ENCODE measurements at places on chromosomes 5 and 9.

DNA sequence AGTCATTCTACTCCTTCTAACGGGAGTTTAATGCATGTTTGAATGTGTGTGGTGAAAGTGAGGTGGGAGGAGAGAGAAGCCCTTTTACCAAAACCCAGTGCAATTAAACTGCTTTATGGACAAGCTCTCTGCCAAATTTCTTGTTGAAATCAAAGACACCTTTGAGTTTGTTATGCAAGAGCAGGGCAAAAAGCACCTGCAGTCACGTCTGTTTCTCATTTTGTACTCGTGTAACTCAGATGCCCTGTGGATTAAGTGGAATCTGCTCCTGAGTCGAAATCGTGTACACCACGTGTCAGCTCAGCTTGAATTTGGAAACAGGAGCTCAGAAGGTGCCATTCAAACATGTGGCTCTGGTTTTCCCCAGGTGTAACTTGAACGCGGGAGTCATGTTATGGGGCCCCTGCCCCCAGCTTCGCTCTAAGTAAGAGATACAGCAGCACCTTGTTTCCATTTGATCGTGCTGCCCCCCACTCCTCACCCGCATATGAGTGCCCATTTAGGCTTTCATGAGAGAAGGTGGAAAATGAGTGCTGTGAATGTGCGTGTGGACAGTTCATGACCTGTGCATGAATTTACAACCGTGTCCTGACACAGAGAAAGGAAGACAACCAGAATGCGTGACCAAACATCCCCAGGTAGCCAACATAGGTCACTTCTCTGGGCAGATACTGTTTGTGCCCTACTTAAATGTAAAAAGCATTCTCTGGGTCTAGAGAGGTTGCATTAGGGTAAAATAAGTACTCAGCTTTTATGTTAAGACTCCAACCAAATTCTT, 347.0 kb upstream of the SLC30A5 start:
- DNase-seq = no peak

DNA sequence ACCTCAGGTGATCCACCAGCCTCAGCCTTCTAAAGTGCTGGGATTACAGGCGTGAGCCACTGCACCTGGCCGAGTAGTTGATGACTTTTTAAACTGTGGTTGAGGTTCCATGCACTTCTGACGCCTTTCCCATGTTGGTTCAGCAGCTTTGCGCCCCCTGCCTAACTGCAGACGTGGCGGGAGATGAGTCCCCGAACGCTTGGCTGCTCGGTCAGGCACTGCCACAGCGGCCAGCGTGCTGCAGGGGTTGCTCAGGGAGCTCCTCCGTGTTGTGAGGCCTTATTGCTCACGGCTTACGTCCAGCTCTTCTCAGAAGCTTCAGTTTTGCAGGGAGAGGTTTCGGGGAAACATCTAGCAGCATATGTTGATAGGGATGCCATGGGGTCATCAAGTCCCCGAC, 35.3 kb downstream of the HABP4 start:
- no peak for DNase-seq

DNA sequence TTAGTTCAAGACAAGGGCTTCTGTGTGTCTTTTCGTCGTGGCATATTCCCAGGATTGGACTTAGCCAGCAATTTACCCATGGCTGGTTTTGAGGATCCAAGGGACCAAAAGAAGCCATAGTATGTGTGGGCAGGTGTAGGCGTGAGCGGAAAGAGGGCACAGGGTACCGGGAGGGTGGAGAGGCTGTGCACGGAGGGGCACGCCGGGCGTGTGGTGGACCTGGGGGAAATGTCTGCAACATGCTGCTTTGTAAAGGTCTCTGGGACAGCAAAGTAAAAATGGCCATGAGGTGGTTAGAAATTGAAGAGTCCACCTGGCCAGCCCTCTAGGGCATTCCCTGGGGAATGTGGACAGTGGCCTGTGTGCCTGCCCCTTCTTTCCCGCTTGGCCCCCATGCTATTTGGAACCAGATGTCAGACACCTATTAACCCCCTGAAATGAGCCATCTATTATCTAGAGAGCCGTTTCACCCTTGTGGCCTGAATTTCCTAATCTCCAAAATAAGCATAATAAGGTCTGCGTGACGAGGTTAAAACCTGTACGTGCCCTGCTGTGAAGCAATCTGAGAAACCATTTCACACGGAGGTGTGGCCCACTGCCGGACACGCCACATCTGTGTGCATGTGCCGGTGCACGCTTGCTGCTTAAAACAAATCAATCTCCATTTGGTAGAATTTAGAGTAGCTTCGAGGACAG, 5.1 kb downstream of the FLT4 start:
- DNase-seq = no peak

GRCh38 chr5:17177501-17178372, 39.7 kb upstream of the BASP1 start:
- DNase-seq = no peak
